Coronary artery (tissue), 2 donors: ENCODE measurements at places on chromosomes 1 and 21.

GRCh38 chr1:19044975-19045831 is 88.7 kb upstream of the IFFO2 start:
- DNase-seq = no peak

DNA sequence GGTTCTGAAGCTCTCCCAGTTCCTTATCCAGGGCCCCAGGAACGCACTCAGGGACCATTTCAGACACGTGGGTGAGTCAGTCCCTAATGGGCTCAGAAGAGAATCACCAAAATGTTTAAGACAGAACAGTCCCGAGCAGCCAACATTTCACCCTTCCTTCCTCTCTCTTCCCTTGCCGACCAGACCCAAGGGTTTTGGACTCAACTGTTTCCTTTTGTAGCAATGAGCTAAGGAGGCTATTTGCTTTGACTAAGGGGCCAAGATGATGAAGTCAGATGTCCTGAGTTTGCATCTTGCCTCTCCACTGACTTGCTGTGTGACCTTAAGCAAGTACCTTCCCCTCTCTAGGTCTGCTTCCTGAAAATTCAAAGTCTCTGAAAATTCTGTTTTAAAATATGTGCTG is 472.3 kb upstream of the VAMP3 start:
- no peak for DNase-seq

- no peak for DNase-seq
These were observed 20.9 kb downstream of the SLC1A7 start for GRCh38 chr1:53121319-53122172.

DNA sequence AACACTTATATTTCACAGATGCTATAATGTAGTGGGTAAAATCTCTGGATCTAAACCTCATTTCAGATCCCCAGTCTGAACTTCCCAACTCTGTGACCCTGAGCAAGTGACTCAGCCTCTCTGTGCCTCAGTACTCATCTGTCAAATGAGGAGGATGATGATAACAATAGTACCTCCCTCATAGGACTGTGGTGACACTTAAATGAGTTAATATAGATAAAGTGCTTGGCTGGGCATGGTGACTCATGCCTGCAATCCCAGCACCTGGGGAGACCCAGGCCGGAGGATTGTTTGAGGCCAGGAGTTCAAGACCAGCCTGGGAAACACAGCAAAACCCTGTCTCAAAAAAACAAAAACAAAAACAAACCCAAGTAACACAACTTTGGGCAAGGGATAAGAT is 4.7 kb upstream of the ECE1 start:
- no peak for DNase-seq

DNA sequence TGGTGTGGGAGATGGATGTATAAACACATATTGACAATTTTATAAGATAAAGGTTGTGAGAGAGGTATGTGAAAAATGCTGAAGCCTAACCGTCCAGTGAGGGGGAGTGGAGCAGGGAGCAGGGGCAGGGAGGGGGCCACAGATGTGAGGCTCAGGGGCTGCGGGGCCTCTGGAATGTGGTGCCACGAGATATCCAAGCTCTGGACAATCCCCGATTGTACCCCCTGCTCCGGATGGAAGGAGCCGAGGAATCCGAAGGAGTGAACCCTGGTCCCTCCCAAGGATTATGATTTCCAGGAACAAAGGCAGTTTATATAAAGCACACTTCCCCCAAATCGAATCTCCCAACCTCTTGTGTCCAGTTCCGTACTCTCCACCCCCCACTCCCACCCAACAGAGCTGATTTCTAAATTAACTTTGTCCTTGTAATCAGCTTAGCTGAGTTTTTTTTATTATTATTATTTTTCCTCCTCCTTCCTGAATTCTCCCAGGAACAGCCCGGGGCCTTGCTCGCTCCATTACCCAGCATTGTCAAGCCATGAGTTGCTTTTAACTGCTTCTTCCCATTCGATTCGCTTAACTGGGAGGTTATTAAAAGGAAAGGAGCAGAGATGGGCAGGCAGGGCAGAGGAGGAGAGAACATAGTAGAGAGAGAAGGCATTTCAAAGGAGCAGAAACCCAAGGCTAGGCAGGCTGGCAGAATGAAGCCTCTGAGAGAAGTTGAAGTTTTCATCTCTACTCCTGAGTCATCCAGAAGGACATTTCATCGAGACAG is 9.4 kb downstream of the KIRREL1 start:
- DNase-seq = no peak

DNA sequence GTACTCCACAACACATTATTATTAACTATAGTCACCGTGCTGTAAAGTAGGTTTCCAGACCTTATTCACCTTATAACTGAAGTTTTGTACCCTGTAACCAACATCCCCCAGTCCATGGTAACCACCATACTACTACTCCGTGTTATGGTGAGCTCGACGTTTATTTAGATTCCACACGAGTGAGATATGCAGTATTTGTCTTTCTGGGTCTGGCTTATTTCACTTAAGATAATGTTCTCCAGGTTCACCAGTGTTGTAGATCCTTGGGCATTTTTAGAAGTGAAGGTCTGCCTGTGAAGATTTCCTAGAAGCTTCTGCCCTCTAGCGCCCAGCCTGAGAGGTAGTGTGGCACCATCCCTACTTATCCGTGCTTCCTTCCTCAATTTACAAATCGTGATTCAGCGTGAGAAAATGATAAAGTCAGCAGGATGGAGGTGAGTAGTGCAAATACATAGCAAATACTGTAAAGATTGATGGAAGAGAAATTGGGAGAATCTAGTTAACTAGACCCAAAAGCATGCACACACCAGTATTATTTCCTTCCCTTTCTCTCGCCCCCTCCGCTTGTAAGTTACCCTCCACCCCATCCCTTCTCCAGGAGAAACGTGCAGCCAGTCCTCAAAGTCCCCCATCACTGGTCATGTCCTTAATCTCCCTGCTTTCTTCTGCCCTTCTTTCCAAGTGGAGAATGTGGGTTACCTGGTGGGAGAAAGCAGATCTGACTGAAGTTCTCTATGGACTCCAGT is 36.0 kb upstream of the DISC1 start:
- no peak for DNase-seq

GRCh38 chr1:8342325-8342724 is 24.4 kb downstream of the SLC45A1 start:
- no peak for DNase-seq

DNA sequence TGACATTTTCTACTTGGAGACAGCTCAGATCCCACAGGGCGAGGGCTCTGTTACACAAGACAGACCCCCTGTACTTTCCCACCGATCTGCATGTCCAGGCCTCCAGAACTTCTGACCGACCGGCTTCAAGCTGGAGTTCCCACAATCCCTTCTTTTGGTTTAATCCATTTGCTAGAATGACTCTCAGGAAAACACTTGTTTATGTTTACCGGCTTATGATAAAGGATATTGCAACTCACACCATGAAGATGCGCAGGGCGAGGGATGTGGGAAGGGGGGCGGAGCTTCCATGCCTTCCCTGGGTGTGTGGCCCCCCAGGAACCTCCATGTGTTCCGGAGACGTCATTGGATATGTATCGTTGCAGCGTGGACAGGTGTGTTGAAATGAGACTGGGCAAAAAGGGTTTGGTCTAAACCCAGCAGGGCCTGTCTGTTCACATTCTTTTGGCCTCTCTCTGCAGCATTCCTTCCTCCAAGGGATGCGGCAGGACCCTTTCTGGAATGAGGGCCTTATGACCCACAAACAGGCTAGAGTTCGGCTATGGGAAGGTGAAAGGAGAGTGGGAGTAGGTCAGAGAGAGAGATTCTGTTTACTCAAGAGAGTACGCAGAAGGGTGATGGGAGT is 7.5 kb upstream of the IGSF5 start:
- no peak for DNase-seq

DNA sequence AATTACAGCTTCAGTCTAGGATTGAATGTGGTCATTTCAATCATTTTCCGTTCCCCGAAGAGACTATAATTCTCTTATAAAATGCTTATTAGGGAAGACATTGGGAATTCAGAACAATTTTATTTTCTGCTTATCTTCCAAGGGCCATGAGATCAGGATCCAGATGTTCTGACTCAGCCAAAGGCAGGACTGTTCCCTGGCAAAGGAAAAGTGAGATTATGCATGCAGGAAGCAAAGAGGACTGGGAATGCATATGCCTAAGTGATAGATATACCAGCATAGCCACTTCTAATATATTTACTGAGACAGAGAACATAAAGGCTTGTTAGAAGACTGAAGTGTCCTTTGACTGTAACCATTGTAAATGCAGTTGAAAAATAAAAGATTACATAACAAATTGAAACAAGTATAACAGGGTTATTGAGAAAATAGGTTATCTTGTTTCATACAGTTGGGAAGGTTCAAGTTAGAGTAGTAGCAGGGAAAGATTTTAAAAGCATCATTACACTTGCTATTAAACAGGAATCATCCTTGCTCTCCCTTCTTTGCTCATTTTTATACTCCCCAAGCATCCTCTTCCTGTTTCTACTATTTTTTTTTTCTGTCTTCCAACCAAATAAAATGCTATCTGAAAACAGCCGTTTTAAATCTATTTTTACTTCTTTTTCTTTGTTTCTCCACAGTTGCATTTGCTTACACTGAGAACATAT is 439.6 kb upstream of the ADAMTS5 start:
- DNase-seq = no peak

GRCh38 chr1:194069168-194069830 is 882.9 kb upstream of the B3GALT2 start:
- DNase-seq = no peak

GRCh38 chr1:34087986-34088385 is 77.0 kb downstream of the CSMD2 start:
- DNase-seq = no peak

GRCh38 chr21:29904359-29905282 is 35.2 kb downstream of the GRIK1 start:
- no peak for DNase-seq

DNA sequence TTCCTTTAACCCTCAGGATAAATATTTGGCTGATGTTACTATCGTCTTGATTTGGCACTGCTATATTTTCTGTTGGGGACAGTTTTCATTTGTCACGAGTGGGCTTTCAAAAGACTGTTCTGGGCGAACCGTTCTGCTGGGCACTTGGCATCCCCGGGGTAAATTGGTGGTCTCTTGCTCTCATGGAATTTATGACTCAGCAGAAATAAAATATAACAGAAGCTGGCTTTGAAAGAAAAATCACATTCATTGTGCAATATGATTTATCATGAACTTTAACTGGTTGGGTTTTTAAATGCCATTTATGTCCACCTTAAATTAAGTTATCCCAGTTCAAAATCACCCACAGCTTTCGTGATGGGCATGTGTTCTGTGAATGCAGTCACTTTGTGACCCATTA is 147.3 kb downstream of the KAZN start:
- DNase-seq = no peak

DNA sequence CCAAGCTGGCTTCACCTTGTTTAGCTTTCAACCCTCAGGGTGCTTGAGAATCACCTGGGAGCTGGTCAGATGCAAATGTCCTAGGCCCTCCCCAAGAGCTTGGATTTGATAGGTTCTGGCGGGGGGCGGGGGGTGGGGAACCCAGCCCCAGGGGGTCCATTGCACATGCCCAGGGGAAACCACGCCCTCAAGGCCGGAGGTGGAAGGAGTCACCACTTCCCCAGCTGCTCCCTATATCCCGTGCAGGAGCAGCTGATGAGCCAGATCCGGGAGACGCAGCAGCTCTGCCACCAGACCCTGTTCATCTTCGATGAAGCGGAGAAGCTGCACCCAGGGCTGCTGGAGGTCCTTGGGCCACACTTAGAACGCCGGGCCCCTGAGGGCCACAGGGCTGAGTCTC is 5.8 kb downstream of the TOR3A start:
- no peak for DNase-seq
